Activated CD8-positive, alpha-beta T cell treated with anti-CD3 and anti-CD28 coated beads, Interleukin-2, amount 10 ng/mL, durations not matched to agents 7 days and 5 days (primary cell): ENCODE measurements at places on chromosomes 13 and 19. TPM values are rescaled to one million over a fixed set of nuclear protein-coding genes. Genes with fewer than 3 reads are reported as not detected.

Gene CGB8
- total RNA-seq, result not detected

Gene KIR2DL4
- not detected for total RNA-seq

- DNase-seq, result no peak
Measured at GRCh38 chr19:33048806-33049676, 15.6 kb downstream of the RHPN2 start.

DNA sequence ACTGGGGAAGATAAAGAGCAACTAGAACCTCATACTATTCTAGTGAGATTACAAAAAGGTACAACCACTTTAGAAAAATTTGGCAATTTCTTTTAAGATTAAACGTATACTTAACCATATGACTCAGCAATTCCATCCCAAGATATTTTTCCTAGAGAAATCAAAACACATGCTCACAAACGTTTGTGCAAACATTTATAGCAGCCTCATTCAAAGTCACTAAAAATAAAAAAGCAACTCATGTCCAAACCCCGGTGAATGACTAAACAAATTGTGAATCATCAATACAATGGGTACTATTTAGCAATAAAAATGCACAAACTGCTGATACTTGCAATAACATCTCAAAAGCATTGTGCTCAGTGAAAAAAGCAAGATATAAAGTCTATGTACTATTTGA lies 121.5 kb downstream of the FRY start:
- DNase-seq, result no peak
